Progenitor cell of endocrine pancreas (in vitro differentiated cells): ENCODE measurements at places on chromosomes 3 and 15.

DNA sequence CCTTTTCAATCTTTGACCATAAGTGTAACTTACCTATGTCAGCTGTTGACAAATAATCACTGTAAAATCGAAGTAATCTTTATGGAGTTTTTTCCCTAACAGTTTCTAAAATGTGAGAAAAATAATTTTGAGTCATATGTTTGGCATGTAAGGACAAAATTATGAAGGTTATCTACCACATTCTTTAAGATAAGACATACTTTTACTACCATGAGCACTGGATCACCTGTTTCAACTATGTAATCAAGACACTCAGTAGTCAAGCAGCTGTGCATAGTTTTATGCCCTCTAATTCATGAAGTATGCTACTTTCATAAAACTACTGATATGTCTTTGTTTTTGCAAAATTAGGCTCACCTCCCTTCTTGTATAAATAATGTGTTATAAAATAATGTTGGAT, 12.1 kb downstream of the FGF7 start:
- no peak for DNase-seq

DNA sequence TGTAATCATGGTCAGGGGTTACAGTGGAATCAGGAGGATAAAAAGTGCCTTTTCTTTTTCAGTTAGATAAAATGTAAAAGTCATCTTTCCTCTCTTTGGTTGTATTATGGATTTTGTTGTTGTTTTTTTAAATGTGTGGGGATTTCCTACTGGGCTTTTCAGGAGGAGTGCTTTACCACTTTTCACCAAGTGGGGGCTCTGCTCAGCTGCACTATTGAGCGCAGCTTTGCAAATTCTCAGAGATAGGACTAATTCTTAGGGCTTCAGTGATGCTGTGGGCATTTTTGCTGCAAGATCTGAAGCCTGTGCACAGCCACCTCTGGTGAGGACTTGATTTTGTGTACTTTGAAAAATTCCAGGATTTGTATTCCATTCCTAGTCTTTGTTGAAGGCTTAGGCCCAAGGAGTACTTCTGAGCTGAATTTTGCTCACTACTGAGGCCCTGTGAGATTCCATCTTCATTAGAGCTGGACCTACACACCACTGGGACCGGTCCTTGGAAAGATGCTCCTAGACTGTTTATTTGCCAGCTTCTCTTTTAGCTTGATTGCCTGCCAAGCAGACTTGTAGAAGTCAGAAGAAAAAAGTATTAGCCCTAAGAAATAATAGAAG, 7.5 kb downstream of the GNB5 start:
- DNase-seq = peak; percentile 25

DNA sequence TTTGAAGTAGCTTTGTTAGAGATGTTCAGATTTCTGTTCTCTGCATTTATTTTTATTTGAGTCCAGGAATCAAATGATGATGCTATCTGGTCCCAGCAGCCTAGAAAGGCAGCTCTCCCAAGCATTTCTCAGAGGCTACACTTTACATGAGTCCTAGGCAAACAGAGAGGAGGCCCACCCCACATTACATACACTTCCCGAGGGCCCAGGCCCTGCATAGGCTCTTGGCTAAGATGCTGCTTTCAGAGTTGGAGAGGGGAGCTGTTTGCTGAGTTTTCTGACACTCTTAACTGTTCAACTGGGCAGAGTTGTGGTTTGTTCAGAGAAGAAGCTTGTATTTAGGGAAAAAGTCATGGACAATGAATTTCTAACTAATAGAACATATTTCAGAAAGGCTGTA, 117.9 kb upstream of the RGMA start:
- DNase-seq = no peak

DNA sequence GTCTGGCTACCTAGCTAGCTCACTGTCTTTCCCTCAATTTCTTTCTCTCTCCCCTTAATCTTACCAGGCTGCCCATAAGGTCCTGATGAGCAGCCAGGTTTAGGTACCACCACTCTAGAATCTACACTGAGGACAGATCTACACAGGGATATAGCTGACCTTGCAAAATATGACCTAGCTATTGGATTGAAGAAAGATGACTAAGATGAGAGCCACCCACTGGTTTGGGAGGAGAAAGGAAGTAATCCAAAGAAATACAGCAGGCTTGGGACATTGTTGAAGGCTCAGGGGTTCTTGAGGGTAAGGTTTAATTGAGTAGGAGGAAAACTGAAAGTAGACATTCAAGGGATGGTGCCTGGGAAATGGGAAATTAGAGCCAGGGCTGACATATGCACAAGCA, 142.0 kb upstream of the TMC3 start:
- no peak for DNase-seq

DNA sequence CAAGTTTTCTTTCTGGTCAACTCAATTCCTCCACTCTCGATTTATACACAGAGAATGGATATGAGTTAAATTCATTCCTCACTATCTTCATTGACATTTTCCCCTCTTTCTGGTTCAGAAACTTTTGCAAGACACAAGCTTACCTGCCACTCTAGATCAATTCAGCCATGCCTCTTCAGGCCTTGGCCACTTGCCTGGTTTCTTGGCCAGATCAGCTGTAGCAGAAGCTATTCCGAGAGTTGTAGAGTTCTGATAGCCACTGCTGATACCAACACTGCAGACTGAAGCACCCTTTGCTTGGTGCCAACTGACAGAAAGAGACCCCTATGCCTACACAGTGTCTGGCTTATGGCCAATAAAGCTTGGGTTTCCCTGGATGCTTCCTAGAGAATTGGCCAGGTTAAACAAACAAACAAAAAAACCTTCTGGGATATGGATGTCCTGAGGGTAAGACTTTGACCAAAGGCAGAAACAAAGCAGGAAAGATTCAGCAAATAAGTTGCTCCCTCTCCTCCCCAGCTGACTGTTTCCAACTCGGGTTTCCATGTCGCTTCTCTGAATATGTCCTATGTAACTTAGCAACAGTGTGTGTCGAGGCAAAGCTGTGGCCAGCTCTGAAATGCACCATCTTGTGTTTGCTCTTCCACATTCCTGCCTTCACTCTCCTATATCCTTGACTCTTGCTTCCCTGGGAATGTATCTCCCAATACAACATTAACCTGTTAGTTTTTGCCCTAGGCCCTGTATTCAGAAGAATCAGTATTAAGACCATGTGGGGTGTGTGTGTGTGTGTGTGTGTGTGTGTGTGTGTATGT, 521.6 kb downstream of the EPHA3 start:
- no peak for DNase-seq
